ENCODE measurements at places on chromosomes 13 and 19.
A peak's percentile ranks its signal among the peaks of the same experiment; 100 is the strongest.

GRCh38 chr19:48325265-48325910 lies at the start of gene EMP3:
Gene EMP3 (plus strand): TSS chr19:48325552. CDS start chr19:48326845, 1,293 bp downstream.
- DNase-seq: no peak

DNA sequence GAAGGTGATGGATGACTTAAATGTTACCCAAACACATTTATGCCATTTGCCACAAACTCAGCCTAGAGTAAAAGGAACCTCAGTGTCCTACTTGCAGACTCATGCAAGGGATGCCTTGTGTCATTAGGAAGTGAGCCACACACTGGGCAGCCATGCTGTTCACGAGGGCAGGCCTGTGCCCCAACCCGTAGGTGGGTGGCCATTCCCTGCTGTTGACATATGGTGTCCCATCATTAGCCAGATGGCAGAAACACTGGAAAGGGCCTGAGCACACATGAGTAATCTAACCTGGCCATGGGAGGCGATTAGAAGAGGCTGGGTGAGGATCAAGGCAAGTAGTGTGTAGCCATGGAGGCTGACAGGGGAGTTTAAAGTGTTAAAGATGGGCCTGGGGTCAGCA lies 9.7 kb upstream of the LRCH1 start:
- no peak for DNase-seq

- DNase-seq: no peak
These were observed 29.1 kb downstream of the CNFN start for GRCh38 chr19:42360787-42361544.

DNA sequence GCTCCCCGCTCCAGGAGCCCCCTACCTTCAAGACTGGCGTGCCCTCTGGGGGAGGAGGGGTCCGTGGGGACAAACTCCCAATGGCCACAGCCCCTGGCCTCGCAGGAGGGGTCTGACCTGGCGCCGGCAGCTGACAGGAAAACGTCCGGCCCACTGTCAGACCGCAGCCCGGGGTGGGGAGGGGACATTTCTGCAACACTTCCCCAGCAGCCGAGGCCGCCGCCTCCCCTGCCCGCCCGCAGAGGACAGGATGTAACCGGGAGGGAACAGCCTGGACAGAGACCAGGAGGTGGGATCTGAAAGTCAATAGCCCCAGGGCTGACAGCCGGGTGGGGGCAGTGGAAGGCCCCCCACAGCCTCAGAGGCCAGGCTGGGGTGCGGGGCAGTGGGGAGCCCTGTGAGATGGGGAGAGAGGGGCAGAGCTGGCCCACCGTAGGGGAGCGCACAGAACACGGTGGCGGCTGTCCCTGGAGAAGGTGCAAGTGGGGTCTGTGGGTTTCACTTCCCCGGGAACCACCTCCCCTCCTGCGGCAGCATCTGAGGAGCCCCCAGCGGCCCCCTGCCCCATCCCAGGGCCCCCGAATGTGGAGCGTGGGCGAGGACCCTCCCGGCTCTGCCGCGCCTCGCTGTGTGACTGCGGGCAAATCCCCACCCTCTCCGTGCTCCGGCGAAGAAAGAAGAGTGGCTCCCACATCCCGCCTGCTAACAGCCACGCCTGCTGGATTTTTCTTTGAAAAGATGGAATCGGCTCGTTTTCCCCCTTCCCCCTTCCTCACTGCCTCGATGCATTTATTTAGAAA lies at the start of gene PEAK3:
PEAK3 (minus strand) TSS at position 114 of the 800 bp plus-strand sequence. CDS start 1,244 bp downstream, outside the sequence.
- DNase-seq: no peak

DNA sequence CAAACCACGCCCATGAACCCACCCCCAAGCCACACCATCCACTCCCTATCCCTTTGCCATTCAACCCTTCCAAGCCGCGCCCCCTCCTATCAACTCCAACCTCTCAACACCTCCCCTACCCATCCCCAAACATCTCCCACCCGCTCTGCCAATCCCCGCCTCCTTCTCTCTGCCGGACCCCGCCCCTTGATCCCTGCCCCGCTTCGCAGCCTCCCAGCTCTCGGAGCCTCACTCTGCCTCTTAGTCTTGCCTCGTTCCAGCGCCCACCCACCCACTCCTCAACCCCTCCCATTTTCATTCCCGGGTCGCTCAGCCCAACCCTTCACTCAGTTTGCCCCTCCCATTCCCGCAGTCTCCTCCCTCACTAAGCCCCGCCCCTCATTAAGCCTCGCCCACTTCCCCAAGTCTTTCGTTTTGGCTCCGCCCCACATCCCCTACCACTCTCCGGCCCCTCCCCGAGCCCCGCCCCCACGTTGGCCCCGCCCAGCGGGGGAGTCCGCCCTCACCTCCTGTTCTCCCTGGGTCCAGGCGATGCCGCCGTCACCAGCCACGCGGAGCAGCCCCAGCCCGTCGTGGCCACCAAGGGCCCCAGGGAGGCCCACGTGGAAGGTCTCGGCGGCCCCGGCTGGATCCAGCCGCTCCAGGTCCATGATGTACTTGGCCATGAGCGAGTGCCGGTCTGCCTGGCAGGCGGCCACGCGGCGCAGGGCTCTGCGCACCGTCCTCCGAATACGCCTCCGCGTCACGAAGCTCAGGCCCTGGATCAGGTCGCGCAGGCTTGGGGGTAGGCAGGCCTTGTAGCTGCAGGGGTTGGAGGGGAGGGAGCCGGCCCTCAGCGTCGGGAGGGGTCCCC lies 5.7 kb downstream of the JAK3 start:
- peak; percentile 68 for DNase-seq

DNA sequence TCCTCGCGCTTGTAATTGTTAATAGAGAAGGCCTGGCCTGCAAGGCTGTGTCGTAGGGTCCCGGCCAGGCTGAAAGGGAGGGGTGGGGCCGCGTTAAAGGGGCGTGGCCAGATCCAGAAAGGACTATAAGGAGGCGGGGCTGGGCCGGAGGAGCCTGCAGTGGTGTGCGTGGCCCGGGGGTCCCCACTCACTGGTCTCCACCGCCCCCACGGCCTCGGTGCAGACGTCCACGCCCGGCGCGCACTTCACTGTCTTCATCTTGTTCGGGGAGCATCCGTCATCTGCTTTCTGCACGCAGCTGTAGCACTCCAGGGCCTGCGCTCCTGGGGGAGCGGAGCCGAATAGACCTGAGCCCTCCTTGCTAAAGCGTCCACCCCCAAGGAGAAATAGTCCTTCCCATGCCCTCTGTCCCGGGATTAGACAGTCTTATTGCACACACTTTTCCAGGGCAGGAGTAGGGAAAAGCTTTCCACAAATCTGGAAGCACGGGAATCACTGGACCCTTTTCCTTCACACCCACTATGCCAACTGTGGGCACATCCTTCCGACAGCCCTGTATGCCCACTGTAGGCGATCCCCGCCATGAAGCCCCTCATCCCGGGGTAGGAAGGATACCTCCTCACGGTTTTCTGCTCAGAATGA lies 1.2 kb downstream of the LYPD3 start:
- no peak for DNase-seq

DNA sequence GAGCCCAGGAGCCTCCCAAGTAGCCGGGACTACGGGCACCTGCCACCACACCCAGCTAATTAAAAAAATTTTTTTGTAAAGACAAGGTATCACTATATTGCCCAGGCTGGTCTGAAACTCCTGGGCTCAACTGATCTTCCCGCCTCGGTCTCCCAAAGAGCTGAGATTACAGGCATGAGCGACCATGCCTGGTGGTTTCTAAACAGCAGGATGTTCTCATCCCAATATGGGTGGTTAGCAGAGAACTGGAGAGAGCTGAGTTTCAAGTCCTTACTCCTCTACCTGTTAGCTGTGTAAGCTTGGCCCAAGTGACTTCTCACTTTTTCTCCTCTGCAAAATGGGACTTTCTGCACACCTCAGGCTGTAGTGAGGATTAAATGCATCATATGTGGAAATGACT lies 8.0 kb downstream of the TMEM91 start:
- DNase-seq: no peak

GRCh38 chr19:12785431-12786031 lies 5.8 kb upstream of the JUNB start:
- DNase-seq: no peak

GRCh38 chr19:13794757-13795589 lies at the start of gene ZSWIM4:
Gene ZSWIM4 (plus strand): TSS chr19:13795443. CDS start chr19:13795649, 206 bp downstream.
- DNase-seq: peak; percentile 100

DNA sequence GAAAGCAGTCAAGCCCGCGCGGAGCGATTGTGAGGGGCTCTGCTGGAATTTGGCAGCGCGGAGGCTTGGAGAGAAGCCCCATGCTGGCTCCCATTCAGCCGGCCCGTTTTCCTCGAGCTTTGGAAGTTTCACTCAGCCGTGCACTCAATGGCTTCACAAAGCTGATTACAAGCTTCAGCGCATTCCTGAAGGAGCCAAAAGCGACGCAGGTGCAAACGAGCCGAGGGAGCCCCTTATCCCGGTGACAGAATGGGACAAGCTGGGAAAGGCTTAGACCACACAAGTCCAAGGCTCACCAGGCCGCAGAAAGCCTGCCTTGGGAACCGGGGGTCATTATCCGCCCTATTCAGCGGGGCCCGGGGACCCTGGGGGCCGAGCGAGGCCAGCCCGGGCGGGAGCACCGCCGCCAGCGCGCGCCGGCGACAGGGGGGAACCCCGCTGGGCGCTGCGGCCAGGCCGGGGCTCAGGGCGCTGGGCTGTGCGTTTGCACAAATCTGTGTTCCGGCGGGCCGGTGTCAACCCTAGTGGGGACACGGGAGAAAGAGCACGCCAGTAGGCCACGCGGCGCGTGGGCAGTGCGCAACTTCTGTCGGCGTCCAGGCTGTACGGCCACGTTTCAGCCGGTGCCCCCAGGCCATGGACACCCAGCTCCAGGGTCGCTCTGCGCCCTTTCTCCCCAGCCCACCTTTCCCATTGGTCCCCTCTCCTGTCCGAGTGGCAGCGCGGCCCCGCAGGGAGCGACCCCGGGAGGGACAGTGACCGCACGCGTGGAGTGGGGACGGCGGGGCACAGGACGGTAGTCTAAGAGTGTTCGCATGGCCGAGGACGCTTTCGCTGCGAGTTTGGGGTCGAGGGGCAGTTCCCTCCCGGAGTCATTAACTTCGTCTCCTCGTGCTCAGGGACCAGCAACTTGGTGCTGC lies 37.3 kb downstream of the SOX1 start:
- no peak for DNase-seq

DNA sequence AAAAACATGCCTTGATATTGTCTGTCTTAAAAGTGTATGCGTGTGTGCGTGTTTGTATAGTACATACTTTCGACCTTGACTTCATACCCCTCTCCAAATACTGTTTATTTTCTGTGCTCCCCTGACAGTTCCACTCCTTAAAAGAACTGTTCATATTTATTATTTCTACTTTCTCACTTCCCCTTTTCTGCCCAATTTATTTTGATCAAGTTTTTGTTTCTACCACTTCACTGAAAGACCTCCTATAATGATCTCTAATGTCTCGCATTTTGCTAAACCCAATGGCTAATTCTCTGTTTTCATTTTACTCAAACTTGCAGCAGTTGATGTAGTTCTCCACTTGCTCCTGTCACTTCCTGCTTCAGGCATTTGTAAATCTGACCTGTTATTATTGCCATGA lies 426.1 kb upstream of the KLF12 start:
- DNase-seq: no peak

DNA sequence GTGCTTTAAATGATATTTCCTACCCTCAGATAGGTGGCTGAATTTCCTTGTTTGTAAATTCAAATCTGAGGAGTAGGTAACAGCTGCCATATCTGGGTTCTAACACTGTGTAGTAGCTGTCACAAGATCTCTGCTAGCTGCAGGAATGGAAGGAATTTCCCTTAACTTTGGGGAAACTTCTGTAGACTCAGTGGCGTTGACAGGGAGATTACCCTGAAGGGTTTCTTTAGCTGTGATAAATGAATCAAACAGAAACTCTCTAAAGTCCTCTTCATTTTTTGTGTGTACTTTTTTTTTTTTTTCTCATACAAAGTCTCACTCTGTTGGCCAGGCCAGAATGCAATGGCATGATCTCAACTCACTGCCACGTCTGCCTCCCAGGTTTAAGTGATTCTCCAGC lies 5.3 kb upstream of the EPSTI1 start:
- no peak for DNase-seq

- peak; percentile 20 for DNase-seq
These were observed 880 bp upstream of the C19orf12 start for GRCh38 chr19:29715701-29716581.
